Thyroid gland (tissue), 4 donors: ENCODE measurements at places on chromosomes 1 and 21.

- H3K27ac ChIP-seq: no peak overlapping the region
- H3K4me3 ChIP-seq: no peak overlapping the region
Observed at GRCh38 chr1:210696709-210697108, 368.0 kb downstream of the HHAT start.

- no peaks in the 10 kb centered on the region for H3K27me3 ChIP-seq
- no peaks in the 10 kb centered on the region for H3K36me3 ChIP-seq
- no peak overlapping the region for H3K27ac ChIP-seq
- H3K4me1 ChIP-seq: no peaks in the 10 kb centered on the region
- DNase-seq: no peak
Observed at GRCh38 chr1:174569240-174569639, 121.5 kb downstream of the GPR52 start.

- DNase-seq: no peak
- H3K27me3 ChIP-seq: no peaks in the 10 kb centered on the region
- no peaks in the 10 kb centered on the region for H3K36me3 ChIP-seq
- peaks cover 52% of the 10 kb centered on the region for H3K4me1 ChIP-seq
- no peak overlapping the region for H3K27ac ChIP-seq
- H3K4me3 ChIP-seq: no peak overlapping the region
Observed at GRCh38 chr1:230156536-230156935, 89.5 kb downstream of the GALNT2 start.

- no peak overlapping the region for H3K4me3 ChIP-seq
- no peaks in the 10 kb centered on the region for H3K4me1 ChIP-seq
Observed at GRCh38 chr1:78132174-78132947, 86.6 kb downstream of the GIPC2 start.

DNA sequence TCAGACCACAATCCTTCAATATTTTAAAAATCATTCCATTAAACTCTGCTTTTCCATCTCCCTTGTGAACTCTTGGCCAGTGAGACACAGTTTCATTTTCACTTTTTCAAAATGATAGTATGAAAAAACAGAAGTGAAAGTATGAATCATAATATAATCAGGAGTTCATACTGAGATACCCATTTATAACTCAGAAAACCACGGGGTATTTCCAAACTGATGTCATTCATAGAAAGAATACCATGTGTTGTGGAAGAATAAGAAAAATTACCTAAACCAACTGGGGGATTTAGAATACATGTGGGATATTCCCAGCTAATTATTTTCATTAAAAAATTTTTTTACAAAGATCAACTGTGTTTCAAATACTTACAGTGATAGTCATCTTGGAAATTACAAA, 149.9 kb downstream of the MRPL39 start:
- DNase-seq: no peak
- no peaks in the 10 kb centered on the region for H3K36me3 ChIP-seq
- H3K27ac ChIP-seq: no peak overlapping the region
- no peaks in the 10 kb centered on the region for H3K27me3 ChIP-seq
- H3K4me3 ChIP-seq: no peak overlapping the region

GRCh38 chr1:212035835-212036605, 472 bp downstream of the DTL start:
- H3K4me1 ChIP-seq: peaks cover 20% of the 10 kb centered on the region
- no peaks in the 10 kb centered on the region for H3K27me3 ChIP-seq
- H3K36me3 ChIP-seq: no peaks in the 10 kb centered on the region
- peak overlapping the region; percentile 33 for H3K4me3 ChIP-seq
- no peak for DNase-seq

DNA sequence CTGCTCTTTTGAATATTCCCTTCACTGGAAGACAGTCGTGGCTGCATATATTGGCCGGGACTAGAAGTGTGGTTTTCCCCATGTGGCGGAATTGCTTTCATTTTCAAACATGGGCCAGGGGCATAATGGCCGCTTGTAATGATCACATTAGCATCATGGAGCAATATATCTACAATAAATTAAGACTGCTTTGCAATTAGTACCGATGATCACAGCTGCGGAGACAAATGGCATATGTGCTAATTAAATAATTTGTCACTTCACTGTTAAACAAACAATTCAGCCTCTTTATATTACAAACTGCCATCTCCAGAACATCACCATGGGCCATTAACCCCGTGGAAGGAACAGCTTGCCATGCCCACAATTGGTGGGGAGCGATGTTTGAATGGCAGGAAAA, 68.2 kb upstream of the OLIG2 start:
- peaks cover 6% of the 10 kb centered on the region for H3K27me3 ChIP-seq
- no peak overlapping the region for H3K4me3 ChIP-seq
- no peaks in the 10 kb centered on the region for H3K4me1 ChIP-seq

DNA sequence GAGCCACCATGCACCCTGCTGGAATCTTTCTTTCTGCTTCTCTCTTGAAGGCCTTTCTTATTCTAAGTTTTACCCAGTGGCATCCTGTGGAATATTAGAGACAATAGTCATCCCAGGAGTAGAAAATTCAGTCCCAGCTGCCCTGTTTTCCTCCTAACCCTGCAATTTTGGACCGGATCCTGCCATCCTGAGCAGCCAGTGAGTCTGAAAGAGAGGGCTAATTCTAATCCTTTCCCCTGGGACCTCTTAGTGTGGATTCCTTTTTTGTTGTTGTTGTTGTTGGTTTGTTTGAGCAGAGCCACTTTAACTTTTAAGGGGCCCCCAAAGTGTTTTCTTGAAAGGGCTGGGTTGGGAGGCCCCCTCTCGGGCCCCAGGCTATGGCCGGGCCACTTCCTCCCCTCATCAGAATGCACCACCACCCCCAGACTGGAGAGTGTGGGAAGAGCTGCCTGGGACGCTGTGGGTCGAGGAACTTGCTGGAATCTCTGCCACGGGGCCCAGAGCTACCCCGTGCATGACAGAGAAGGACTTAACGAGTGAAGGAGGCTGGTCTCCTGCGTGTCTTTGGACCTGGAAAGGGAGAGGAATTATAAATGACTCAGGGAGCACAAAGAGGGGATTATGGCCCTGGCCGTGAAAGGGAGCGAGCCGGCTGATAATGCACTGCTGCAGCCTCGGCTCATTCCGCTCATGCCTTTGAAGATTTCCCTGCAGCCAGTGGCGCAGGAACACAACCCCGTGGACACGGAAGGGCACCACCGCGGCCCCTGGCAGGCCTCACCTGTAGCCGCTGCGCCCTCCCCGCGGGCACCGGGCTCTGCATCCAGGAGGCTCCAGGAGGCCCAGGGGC, 81.0 kb upstream of the AKT3 start:
- no peaks in the 10 kb centered on the region for H3K27me3 ChIP-seq
- H3K27ac ChIP-seq: no peak overlapping the region
- H3K4me1 ChIP-seq: no peaks in the 10 kb centered on the region
- no peak for DNase-seq

DNA sequence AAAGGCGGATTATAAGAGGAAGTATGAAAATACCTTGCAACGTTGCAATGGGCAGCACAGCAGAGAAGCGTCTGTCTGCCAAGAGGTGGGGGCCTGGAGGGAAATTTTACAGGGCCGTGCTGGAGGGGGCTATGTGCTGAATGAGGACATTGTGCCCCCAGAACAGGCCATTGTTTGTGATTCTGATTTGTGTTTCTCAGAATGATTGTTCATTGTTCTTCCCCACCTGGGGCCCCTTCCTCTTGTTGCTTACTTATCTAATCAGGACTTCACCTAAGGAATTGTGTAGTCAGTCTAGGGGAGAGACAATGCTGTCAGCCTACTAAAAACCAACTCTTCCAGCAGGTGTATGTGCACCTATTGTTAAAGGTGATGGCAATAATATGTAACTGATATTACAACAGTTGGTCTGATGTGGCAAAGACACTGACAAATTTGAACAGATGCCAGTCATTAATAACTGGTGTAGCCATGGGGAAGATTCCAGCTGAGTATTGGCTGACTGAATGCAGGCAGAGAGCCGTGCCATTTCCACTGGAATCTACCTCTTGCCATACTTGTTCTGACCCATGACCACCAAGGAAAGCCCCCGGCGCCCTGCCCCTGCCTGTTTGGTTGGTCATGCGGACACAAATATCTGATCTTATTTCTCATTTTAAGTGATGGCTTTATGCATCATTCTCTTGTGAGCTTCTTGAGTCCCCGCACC, 45.2 kb upstream of the PSEN2 start:
- no peak overlapping the region for H3K4me3 ChIP-seq
- no peaks in the 10 kb centered on the region for H3K4me1 ChIP-seq
- no peaks in the 10 kb centered on the region for H3K36me3 ChIP-seq

GRCh38 chr1:29325675-29326074, 89.4 kb downstream of the PTPRU start:
- H3K27ac ChIP-seq: no peak overlapping the region
- no peaks in the 10 kb centered on the region for H3K36me3 ChIP-seq
- no peaks in the 10 kb centered on the region for H3K27me3 ChIP-seq

GRCh38 chr1:22030057-22030456, 22.5 kb upstream of the CDC42 start:
- peaks cover 8% of the 10 kb centered on the region for H3K4me1 ChIP-seq
- DNase-seq: no peak
- H3K27ac ChIP-seq: no peak overlapping the region
- H3K4me3 ChIP-seq: no peak overlapping the region
- no peaks in the 10 kb centered on the region for H3K36me3 ChIP-seq

GRCh38 chr1:6184083-6184783, 4.1 kb upstream of the CHD5 start:
- H3K27me3 ChIP-seq: no peaks in the 10 kb centered on the region
- no peak for DNase-seq
- H3K36me3 ChIP-seq: peaks cover 17% of the 10 kb centered on the region

DNA sequence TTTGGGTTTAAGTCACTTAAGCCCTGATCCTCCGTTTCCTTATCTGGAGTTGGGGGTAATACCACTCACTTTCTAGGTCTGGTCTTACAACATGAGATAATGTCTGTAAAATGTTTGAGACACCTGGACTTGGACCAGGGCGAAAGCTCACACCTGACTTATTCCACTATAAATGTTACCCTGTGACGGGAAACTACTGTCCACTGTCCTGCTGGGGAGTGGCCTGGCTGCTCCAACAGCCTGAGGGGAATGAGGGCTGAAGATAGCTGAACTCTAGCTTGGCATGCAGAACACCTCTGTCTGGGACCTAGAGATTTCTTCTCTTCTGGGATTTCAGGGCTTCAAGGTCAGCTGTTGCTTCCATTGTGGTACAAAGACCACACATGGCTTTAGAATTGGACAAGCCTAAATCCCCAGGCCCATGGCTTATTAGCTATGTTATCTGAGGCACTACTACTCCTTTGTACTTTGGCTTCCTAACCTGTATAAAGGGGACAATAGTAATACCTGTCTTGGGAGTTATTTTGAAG, 9.5 kb upstream of the A3GALT2 start:
- H3K27ac ChIP-seq: no peak overlapping the region
- peaks cover 77% of the 10 kb centered on the region for H3K4me1 ChIP-seq
- no peak overlapping the region for H3K4me3 ChIP-seq
- no peak for DNase-seq
- no peaks in the 10 kb centered on the region for H3K27me3 ChIP-seq

DNA sequence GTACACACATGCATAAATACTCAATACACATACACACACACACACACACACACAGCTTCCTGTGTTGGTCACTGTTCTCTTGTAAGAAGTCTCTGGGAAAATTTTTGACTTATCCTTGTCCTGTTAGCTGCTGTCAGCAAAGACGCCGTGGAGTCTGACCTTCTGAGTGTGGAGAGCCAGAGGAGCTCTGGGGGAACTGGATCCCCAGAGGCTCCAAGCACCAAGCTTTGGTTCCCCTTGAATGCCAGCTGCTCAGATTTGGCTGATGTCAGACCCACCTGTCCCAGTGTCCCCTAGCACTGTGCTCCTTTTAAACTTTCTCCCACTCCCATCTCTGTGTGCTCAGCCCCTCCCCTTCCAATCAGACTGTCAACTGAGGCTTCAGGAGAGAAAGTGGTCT, 319.1 kb downstream of the CAMTA1 start:
- no peaks in the 10 kb centered on the region for H3K36me3 ChIP-seq
- H3K27ac ChIP-seq: no peak overlapping the region
- no peak for DNase-seq
- no peak overlapping the region for H3K4me3 ChIP-seq

DNA sequence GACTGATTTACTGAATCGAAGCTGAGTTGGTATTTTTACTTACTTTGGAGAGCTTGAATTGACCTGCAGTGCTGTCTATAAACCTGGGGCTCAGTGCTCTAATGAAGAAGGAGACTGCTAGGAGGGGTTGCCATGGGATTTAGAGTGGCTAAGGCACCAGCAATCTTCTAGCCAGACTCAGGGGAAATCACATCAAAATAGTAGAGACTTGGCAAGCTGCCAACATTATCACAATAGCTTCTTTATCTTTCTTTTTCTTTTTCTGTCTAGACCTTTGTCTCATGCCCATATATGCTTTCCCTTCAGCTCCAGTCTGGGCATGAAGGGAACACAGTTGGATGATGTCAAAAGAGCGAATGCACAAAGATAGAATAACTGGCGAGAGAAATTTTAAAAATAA, 301.1 kb upstream of the DPYD start:
- no peak overlapping the region for H3K27ac ChIP-seq
- no peak overlapping the region for H3K4me3 ChIP-seq
- DNase-seq: no peak
- H3K36me3 ChIP-seq: no peaks in the 10 kb centered on the region
